ENCODE measurements at places on chromosomes 1 and 21.
A peak's percentile ranks its signal among the peaks of the same experiment; 100 is the strongest.

DNA sequence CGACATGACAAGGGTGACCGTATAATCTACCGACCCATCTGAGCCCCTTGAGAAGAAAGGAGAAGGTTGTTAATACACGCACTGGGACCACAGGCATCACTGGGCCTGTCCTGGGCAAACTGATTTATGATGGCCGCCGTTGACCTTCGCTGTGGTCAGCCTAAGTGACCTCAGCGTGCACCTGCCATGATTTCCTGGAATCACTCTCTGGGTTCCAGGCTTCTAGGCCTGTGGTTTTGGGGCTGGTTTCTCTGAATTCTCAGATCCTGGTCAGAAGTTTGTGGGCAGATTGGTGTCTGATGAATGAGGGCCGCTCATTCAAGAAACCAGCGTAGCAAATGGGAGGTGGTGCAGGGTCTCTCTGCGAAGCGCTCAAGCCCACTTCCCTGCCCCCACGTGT, 64.0 kb downstream of the SIK1 start:
- no peak for DNase-seq
- H3K27me3 ChIP-seq, result no peaks in the 10 kb centered on the region
- no peak overlapping the region for H3K4me3 ChIP-seq
- peak overlapping the region; percentile 78 for H3K27ac ChIP-seq

GRCh38 chr1:13996334-13996733, 296.3 kb downstream of the PRDM2 start:
- no peaks in the 10 kb centered on the region for H3K4me1 ChIP-seq
- no peak for DNase-seq
- H3K4me3 ChIP-seq, result no peak overlapping the region
- no peak overlapping the region for H3K27ac ChIP-seq
- H3K27me3 ChIP-seq, result no peaks in the 10 kb centered on the region

DNA sequence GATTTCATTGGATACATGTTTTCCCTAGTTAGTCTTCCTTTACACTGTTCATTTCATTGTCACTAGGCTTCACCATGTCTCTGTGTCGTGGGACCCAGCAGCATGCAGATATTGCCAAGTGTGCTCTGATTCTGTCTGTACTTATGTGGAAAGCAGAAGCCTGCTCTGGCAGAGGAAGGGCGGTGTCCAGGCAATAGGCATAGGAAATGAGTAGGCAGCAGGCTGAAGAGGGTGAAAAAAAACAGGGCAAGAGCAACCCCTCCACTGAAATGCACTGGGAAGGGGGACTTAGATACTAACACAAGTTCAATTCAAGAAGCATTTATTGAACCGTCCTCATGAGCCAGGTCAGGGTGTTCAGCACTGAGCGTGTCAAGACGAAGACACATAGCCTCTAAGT, 85.2 kb upstream of the VAV3 start:
- H3K27ac ChIP-seq, result no peak overlapping the region
- H3K4me3 ChIP-seq, result no peak overlapping the region
- DNase-seq, result peak; percentile 53
- H3K36me3 ChIP-seq, result no peaks in the 10 kb centered on the region

GRCh38 chr1:5692664-5693063, 299.6 kb downstream of the NPHP4 start:
- H3K4me3 ChIP-seq, result no peak overlapping the region
- H3K27me3 ChIP-seq, result no peaks in the 10 kb centered on the region
- no peak for DNase-seq
- no peak overlapping the region for H3K27ac ChIP-seq

- no peak for DNase-seq
- no peaks in the 10 kb centered on the region for H3K4me1 ChIP-seq
- H3K4me3 ChIP-seq, result no peak overlapping the region
- H3K36me3 ChIP-seq, result no peaks in the 10 kb centered on the region
- no peak overlapping the region for H3K27ac ChIP-seq
- no peaks in the 10 kb centered on the region for H3K27me3 ChIP-seq
Observed at GRCh38 chr1:223811634-223812101, 34.1 kb downstream of the TP53BP2 start.

GRCh38 chr1:46671554-46671953, at the start of gene TEX38:
TEX38 (plus strand) TSS chr1:46671854; CDS start chr1:46671935, 81 bp downstream.
- no peaks in the 10 kb centered on the region for H3K4me1 ChIP-seq
- H3K27me3 ChIP-seq, result no peaks in the 10 kb centered on the region
- H3K27ac ChIP-seq, result no peak within 1 kb of the TSS
- H3K4me3 ChIP-seq, result no peak within 1 kb of the TSS

GRCh38 chr1:160083968-160084770, 2.8 kb downstream of the KCNJ9 start:
- H3K4me3 ChIP-seq, result peak overlapping the region; percentile 42
- no peaks in the 10 kb centered on the region for H3K4me1 ChIP-seq
- no peak overlapping the region for H3K27ac ChIP-seq
- peak; percentile 86 for DNase-seq
- no peaks in the 10 kb centered on the region for H3K27me3 ChIP-seq

DNA sequence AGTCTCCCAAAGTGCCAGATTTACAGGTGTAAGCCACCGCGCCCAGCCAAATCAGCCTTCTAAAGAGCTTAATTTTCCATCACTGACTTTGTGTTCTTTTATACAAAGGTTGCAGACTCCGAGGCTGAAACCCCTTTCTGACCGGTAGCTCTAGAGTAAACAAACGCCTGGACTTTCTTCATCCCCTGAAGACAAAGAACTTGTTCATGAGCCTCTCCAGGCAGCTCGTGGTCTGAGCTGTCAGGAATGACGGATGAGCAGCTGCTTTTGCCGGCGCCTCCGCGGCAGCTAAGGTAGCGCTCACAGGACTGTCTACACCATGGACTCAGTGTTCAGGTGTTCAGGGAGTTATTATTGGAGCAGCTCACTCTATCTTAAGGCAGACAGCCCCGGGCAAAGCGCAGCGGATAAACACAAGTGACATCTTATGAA, 128.5 kb upstream of the ERRFI1 start:
- no peak for DNase-seq
- H3K27me3 ChIP-seq, result no peaks in the 10 kb centered on the region
- no peak overlapping the region for H3K27ac ChIP-seq
- no peak overlapping the region for H3K4me3 ChIP-seq
- H3K36me3 ChIP-seq, result no peaks in the 10 kb centered on the region

- no peak for DNase-seq
- no peaks in the 10 kb centered on the region for H3K4me1 ChIP-seq
- no peak overlapping the region for H3K27ac ChIP-seq
- no peak overlapping the region for H3K4me3 ChIP-seq
- no peaks in the 10 kb centered on the region for H3K27me3 ChIP-seq
Observed at GRCh38 chr1:95002540-95003432, 70.0 kb downstream of the ALG14 start.

DNA sequence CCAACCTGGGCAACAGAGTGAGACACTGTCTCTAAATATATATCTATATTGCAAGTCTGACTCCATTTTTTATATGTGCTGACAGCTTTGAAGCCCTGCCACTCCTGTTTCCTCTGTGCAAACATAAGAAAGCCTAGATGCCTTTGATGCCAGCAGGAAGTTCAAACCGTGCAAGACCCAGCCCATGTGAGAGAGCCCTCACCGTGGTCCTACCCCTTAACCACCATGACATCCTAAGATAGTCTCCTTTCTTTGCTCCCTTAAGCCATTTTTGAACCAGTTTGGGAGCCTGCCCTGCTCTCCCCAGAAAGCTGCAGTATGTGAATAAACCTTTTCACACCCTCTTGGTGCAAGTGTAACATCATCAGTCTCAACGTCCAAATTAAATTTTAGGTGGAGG, 3.7 kb upstream of the DIPK1A start:
- no peak overlapping the region for H3K4me3 ChIP-seq
- H3K4me1 ChIP-seq, result no peaks in the 10 kb centered on the region
- no peak for DNase-seq

DNA sequence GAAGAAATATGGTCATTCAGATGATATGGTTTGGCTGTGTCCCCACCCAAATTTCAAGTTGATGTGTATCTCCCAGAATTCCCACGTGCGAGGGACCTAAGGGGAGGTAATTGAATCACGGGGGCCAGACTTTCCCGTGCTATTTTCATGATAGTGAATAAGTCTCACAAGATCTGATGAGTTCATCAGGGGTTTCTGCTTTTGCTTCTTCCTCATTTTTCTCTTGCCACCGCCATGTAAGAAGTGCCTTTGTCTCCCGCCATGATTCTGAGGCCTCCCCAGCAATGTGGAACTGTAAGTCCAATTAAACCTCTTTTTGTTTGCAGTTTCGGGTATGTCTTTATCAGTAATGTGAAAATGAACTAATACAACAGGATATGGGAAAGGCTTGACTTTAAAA, 1.4 kb upstream of the DPM3 start:
- H3K36me3 ChIP-seq, result no peaks in the 10 kb centered on the region
- H3K4me1 ChIP-seq, result no peaks in the 10 kb centered on the region
- no peaks in the 10 kb centered on the region for H3K27me3 ChIP-seq
- no peak for DNase-seq
- H3K4me3 ChIP-seq, result no peak overlapping the region

DNA sequence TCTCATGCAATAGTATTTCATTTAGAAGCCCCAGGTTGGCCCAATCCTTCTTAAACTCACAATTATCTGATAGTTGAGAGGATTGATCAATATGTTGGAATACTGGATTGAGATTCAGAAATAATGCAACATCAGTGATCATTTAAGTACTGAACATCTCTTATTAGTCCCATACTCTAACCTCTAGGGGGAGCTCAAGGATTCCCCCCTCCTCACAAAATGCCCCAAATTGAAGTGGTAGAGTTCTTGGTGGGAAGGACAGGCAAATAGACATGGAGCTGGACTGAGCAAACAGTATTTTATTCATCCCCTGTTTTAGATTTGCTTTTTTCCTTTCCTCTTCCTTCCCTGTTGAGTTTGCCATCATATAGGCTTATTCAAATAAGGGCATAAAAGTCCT, 62.8 kb downstream of the NGF start:
- H3K36me3 ChIP-seq, result no peaks in the 10 kb centered on the region
- no peak overlapping the region for H3K27ac ChIP-seq
- H3K4me1 ChIP-seq, result no peaks in the 10 kb centered on the region
- no peak for DNase-seq
- H3K27me3 ChIP-seq, result no peaks in the 10 kb centered on the region
- H3K4me3 ChIP-seq, result no peak overlapping the region

DNA sequence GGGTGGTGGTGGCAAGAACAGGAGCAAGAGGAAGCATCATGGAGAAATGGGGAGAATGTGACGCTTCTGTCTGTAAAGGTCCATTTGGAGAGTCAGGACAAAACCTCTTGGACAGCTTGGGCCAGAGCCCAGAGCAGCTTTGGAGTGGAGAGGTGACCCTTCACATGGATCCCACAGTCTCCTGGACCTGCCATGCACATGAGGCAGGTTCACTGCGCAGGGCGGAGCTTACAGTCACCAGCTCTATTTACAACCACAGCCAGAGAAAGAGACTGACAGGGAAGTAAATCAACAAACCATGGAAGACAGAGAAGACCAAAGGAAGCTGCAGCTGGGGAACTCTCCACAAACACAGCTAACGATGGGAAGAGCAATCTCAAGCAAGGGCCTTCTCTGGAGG, 828 bp upstream of the RGS8 start:
- no peaks in the 10 kb centered on the region for H3K27me3 ChIP-seq
- no peaks in the 10 kb centered on the region for H3K36me3 ChIP-seq
- H3K27ac ChIP-seq, result no peak overlapping the region
- DNase-seq, result no peak

DNA sequence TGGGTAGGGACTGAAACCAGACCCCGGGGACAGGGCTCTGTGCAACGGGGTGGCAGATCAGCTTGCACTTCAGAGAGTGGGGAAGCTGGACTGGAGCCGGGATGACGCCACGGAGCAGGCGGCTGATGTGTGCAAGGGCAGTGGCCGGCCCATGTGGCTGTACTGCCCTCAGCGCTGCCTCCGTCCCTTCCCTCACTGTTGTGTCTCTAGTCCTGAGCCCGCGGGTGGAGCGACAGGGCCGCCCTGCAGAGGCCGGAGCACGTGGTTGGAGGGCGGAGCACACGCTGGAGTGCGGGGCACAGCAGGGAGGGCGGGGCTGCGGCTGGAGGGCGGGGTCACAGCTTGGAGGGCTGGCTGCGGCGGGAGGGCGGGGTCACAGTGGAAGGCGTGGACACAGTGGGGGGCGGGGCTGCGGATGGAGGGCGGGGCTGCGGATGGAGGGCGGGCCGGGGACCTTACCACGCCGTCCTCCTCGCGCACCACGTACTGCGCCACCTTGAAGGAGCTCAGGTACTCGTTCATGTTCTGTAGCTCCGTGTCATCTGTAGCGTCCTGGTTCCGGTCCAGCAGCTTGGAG, 52.4 kb downstream of the CHD5 start:
- no peaks in the 10 kb centered on the region for H3K27me3 ChIP-seq
- peak; percentile 67 for DNase-seq
- no peaks in the 10 kb centered on the region for H3K4me1 ChIP-seq
- H3K36me3 ChIP-seq, result no peaks in the 10 kb centered on the region
